ENCODE measurements at places on chromosomes 6 and 20.

GRCh38 chr20:60211618-60212463 lies 253.6 kb downstream of the CDH26 start:
- no peak for DNase-seq

DNA sequence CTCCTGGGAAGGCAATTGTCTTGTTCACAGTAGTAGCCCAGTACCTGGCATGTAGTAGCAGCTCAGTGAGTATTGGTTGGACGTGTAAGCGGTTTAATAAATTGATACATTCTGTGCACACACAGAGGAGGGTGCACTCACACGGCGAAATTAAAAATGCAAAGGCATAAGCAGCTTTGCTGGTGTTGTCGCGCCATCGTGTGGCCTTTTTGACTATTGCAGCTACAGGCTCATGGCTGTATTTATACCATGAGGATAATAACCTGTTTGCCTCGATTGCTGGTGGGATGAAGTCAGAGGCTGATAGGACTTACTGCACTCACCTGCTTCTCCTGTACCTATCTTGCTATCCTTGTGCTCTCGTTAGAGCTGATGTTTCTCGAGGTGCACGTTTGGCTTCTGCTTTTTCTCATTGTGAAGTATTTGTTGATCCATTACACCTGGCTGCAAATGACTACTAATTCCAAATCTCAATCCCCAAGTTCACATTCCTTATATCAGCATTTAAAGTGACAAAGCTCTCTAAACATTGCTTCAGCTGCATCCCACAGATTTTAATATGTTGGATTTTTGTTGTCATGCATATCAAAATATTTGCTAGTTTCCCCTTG lies 61.5 kb downstream of the TBXT start:
- DNase-seq: peak; percentile 31

- DNase-seq: no peak
Observed at GRCh38 chr6:25449774-25450173, 170.6 kb downstream of the CARMIL1 start.

DNA sequence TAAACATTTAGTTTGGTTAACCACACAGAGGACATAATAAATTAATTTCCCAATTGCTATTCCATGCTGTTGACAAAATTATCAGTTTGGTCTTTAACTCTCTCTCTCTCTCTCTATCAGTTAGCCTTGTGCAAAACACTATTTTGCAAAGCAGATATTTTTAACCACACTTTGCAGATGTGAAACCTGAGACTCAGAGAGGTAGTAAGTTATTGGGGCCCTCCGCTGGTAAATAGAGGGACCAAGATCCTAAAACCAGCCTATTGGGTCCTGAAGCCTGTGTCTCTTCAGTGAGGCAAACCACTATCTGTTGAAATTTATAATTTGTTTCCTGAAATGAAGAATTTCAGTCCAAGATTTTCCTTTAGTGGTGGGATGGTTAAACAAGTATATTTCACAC lies 231.0 kb downstream of the SOD2 start:
- DNase-seq: no peak

DNA sequence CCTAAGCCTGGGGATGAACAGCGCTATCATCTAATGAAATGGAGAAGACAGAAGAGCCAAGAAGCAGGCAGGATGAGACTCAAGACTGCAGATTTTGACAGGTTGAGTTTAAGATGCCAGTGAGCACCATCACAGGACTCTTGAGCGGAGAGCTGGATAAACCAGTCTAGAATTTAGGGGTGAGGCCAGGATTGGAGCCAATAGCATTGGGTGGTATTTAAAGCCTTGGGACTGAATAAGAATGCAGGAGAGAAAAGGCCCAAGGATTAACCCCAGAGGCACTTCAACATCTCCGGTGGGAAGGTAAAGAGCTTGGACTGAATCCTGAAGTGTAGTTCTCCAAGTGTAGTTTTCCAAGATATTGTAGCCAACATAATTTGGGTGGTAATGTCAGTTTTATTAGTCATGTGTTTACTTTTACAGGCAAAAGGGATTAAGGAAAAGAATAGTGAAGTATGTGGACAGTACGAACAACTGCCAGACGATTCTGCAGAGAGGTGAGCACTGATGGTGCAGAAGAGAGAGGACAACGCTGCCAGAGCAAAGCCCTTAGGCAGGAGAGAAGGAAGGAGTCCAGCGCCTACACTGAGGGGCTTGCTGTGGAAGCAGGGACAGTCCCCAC lies 85.2 kb downstream of the DTNBP1 start:
- DNase-seq: no peak

DNA sequence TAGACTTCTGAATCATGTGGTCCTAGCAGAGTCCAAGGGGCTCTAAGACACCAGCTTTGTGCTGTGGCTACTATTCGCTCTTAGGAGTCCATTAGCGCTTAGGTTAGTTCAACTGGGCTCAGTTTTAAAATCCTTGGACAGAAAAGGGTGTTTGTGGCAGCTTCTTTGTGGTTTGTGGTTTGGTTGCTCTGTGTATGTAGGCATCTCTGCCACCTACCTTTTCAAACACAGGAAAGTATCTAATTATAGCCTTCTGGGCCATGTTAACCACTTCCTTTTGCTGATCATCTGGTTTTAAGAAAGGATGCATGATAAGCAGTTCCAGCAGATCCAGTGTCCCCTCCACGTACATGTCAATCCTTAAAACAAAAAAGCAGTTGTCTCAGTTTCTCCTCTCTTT lies 10.8 kb downstream of the GSTA4 start:
- DNase-seq: peak; percentile 65

DNA sequence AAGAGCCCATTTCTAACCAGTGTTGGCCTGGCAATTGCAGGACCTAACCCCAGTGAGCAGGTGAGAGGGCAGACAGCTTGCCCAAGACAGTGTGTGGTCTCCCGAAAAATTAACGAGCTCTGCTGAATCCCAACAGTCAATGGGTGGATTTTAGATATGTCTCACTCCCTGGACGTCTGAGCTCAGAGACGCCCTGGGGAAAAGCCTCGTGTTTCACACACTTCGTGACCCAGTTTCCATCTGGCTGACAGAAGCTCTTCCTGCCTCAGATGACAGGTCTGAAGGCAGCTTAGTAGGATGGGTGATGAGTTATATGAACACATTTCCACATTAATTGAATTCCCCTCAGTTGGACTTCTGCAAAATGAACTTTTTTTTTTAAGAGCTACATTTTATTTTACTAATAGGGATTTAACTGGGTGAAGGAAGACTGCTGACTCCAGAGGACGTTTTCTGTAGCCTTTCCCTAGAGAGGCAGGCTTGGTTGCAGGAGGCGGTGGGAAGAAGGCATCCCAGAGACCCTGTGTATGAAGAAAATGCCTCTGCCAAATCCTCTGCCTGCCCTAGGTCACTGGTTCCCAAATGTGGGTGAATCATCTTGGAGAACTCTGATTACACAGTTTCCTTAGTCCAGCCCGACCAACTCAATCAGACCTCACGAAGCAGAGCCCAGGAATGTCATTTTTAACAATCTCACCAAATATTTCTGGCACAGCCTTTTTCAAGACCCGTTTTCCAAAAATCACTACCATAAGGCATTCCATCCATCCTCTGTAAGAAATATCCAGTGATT lies 71.7 kb upstream of the LY86 start:
- no peak for DNase-seq

DNA sequence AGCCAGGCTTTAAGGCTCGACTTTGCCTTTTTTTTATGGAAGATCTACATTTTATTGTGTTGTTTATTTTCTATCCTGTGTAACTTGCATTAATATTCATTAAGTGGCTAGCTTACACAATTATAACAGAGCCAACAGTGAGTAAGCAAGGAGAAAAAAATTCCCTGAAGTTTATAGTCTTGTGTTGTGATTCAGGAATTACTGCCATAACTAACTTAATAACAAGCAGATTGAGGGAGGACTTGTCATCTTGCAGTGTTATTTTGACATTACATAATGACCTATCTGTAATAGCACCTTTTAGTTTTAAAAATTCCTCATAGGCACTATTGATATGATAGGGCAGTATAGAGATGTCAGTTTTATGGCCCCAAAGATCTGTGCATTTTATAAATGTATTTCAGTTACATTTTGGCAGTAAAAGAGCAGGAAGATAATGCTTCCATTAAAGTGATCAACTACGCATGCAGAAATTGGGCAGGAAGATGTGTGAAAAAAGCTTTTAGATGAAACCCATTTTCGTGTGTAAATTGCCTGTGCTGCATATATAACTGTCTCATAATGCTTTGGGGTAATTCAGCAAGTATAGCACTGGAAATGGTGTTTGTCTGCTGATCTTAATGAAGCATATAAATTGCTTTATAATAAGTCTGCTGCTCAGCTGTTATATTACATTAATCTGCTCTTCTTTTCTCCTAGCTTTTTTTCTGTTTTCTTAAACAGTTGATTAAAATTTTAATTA lies 123.0 kb downstream of the SMAP1 start:
- DNase-seq: no peak

- no peak for DNase-seq
Observed at GRCh38 chr6:81861281-81861680, 108.8 kb upstream of the TENT5A start.

DNA sequence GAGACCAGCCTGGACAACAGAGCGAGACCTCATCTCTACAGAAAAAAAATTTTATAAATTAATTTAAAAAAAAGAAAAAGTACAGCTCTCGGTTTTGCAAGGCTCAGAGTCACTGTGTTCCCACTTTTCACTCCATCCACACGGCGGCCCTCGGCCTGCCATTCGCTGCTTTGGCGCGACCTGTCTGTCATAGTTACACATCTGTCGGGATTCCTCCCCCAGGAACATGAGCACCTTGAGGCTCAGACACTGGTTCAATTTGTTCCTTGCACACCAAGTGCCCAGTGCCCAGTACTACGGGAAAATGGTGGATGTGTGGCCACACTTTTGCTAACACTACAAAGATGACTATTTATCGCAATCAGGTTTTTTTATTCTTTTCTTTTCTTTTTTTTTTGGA lies 8.4 kb downstream of the CTSZ start:
- no peak for DNase-seq

DNA sequence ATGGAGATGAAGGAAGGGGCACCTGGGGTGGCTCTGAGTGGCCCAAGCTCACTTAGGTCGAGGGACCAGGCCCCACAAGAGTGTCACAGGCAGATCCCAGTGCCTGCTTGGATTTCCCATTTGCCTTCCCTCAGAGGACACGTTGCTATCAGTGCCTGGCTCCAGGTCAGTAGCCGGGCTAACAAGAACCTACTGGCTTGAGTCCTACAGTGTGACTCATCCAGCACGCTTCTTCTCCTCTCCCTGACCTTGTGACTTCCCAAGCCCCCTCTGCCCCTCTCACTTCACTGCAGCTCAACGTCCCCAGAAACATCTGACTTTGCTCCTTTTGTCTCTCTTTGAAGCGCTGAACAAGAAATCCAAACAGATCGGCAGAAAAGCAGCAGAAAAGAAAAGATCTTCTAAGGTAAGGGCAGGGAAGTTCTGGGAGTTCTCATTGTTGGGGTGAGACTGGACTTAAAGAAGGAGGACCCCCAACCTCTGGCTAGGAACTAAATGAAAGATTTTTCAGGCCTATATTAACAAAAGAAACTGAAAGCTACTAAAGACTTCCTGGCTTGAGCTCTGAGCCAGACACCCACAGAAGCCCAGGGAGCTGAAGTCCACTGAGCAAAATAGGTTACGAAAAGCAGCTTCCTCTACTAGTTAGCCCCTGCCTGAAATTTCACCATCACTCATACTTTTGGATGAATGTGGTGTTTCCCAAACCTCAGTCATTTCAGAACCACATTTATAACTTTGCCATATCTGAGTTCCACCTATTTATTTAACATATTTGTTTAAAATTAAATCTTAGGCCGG lies 21.5 kb downstream of the ASIP start:
- DNase-seq: no peak

GRCh38 chr6:13865141-13865540 lies 50.8 kb upstream of the MCUR1 start:
- DNase-seq: no peak

GRCh38 chr20:51481341-51481914 lies 61.1 kb downstream of the NFATC2 start:
- peak; percentile 38 for DNase-seq

- DNase-seq: no peak
Observed at GRCh38 chr6:142879527-142879926, 65.4 kb downstream of the HIVEP2 start.

GRCh38 chr6:146545581-146545980 lies 1.9 kb downstream of the RAB32 start:
- no peak for DNase-seq

- DNase-seq: no peak
Observed at GRCh38 chr6:95578106-95578410, 723 bp downstream of the MANEA start.

DNA sequence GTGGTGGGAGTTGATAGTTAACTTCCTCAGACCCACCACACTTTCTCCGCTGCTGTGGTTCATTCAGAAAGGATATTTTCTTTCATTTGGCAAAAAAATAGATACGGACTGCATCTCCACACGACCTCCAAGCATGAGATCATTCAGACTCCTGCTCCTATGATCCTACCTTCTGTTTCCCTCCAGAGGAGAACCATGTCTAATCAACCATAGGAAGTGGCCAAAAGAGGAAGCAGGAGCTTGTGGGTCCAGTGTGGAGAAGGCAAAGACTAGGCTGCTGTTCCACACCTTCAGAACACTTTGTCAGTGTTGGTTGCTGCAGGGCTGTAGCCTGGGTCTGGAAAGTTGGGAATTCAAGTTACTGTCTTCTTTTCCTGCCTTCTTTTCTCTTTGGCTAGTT lies 10.6 kb upstream of the KIF13A start:
- DNase-seq: no peak

DNA sequence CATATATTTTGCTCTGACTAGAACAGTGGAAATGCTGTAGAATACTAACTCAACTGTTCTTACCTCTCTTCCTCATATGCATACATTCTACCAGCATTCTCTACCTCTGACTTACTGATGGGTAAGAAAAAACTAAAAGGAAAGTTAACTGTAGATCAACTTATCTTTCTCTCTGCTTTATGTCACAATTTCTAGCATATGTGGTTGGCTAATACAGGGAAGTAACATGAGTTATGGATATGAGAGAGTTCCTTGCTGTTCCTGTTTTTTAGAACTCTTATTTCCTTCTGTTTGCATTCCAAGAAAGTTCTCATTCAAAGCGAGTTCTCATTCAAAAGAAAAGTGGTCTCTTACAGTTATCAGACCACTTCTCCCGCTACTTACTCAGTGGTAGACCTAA lies 226.8 kb upstream of the SGK1 start:
- no peak for DNase-seq

GRCh38 chr20:38864662-38865061 lies 59.2 kb downstream of the PPP1R16B start:
- DNase-seq: no peak

GRCh38 chr20:4445784-4446183 lies 275.9 kb upstream of the PRND start:
- DNase-seq: no peak

- no peak for DNase-seq
Observed at GRCh38 chr6:167568407-167569024, 243.6 kb downstream of the TTLL2 start.

DNA sequence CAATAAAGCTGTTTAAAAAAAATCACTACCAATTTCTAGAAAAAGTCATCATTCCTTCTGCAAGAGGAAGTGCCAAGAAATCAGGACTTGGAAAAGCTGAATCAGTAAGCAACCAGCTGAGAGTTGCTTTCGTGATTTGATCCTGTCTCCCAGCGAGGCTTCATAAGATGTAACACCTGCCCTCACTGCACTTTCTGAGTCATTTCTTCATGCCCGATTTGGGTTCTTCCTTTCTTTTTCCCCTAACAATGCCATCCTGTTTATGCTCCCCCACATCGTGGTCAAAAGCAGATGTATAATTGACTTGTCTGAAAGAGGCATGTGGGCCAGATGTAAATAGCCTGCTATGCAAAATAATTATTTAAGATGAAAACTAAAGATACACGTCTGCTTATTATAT lies 52.1 kb downstream of the RIPOR2 start:
- no peak for DNase-seq

Data from CD4-positive, alpha-beta T cell treated with Interleukin-6 at 100 ng/mL for 8 hours (primary cell).